ENCODE measurements at places on chromosomes 12 and 14. TPM values are rescaled to one million over a fixed set of nuclear protein-coding genes. Genes with fewer than 3 reads are reported as not detected.

SMAGP gene
- total RNA-seq = not detected

KRT82 gene
- not detected for total RNA-seq

NDUFA9 gene
- total RNA-seq = 103 TPM

NOVA1 gene
- not detected for total RNA-seq

SERPINA6 gene
- not detected for total RNA-seq

KRT85 gene
- total RNA-seq = not detected

ELK3 gene
- 14.0 TPM for total RNA-seq

EVL gene
- 7.6 TPM for total RNA-seq

SLC2A3 gene
- 70.6 TPM for total RNA-seq

KRT71 gene
- total RNA-seq = not detected

AMHR2 gene
- total RNA-seq = not detected

ARMH4 gene
- total RNA-seq = not detected

KCNMB4 gene
- not detected for total RNA-seq

CIROP gene
- not detected for total RNA-seq

LRRK2 gene
- total RNA-seq = 32.7 TPM

FOS gene
- 55.2 TPM for total RNA-seq

KRT75 gene
- not detected for total RNA-seq

KITLG gene
- 2.5 TPM for total RNA-seq

PLEK2 gene
- 1.1 TPM for total RNA-seq

IFNG-AS1 gene
- total RNA-seq = not detected

TAS2R9 gene
- 0.46 TPM for total RNA-seq

STXBP6 gene
- total RNA-seq = 8.6 TPM

TESPA1 gene
- not detected for total RNA-seq

CACNA2D4 gene
- under 0.01 TPM for total RNA-seq

SCN8A gene
- total RNA-seq = 2.8 TPM

DGLUCY gene
- total RNA-seq = 20.2 TPM

FAM181A gene
- not detected for total RNA-seq

KRT79 gene
- total RNA-seq = not detected

LRP1-AS gene
- total RNA-seq = not detected

PMCH gene
- total RNA-seq = not detected

EIF2B1 gene
- 28.2 TPM for total RNA-seq

All from melanocyte of skin (primary cell).